ENCODE measurements at places on chromosomes 4 and X.

DNA sequence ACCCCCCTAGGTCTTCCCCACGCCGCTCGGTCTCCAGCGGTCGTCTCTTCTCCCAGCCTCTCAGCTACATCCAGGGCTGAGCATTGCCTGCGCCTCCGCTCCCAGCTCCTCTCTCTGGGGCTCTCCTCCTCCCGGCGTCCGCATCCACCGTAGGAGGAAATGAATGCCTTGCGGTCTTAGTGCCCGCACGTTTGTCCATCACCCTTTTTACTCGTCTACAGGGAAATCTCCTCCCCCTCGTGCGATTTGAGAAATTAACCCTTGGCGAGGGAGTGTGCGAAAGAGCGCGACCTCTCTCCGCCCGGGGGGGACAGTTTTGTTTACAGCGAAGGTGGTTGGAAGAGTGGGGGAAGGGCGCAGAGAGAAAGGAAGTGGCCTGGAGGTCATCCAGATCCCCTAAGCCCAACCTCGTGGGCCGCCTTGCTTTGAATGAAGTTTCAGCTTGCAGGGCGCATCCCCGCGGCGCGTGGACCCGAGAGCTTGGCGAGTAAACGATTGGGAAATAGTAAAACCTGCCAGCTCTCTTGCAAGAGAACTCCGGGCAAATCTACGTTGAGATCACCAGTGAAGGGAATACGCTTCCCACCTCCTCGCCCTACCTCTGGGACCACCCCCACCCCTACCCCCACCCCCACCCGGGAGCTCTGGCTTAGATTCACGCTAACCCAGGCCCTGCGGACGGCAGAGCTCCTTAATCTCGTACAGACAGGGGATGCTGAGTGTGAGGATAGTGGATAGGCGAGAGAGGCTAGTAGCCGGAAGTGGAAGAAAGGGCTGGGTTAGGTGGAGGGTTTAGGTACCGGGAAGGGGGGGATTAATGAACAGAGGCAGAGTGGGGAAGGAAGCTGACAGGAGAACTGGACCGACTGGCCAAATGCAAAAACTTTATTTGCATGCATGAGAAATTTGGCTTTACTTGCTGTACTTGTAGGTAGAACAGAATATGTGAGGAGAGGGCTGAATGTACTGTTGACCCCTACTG, at the start of gene ELOVL6:
TSS of gene ELOVL6 (minus strand) at position 181 of the 982 bp plus-strand sequence. CDS start 280 bp downstream, outside the sequence.
- DNase-seq: peak; percentile 93

- DNase-seq: peak; percentile 6
Observed at GRCh38 chr4:66777097-66777496, 768.2 kb downstream of the CENPC start.

DNA sequence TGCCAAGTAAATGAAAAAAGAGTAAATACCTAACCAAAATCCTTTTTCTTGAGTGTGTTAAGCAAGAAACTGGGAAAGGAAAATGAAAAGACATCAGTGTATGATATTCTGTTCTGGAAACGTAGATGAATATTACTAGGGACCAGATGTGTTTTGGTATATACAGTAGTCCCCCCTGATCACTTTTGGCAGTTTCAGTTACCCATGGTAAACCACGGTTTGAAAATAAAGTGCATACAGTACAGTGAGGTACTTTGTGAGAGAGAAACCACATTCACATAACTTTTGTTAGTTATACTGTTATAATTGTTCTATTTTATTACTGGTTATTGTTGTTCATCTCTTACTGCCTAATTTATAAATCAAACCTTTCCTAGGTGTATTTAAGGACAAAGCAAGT, 250.9 kb downstream of the TENM3 start:
- no peak for DNase-seq

DNA sequence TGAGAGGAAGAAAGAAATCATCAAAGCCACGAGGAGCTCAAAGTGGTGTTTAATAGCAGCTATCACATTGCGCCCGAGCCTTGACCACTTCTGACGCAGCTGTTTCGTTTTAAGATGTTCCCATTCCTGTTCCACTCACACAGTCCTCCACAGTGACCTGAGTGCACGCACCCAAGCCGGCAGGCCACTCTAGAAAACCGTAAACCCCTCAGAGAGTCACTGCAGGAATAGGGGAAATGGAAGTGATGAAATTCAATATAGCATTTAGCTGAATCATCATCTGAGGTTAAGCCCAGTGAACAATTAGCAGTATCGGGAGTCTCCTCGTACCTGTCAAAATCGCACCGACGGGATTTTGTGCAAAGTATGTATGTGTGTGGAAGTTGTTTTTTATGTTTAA, 17.9 kb upstream of the HAND2 start:
- DNase-seq: no peak

GRCh38 chr4:45215976-45216542, 489.7 kb upstream of the GNPDA2 start:
- no peak for DNase-seq

GRCh38 chrX:5051831-5052491, 1176.7 kb downstream of the NLGN4X start:
- DNase-seq: peak; percentile 74

- DNase-seq: no peak
Observed at GRCh38 chr4:37836838-37837440, 10.5 kb downstream of the PGM2 start.

- no peak for DNase-seq
Observed at GRCh38 chr4:79413886-79414285, 5.9 kb upstream of the GK2 start.

DNA sequence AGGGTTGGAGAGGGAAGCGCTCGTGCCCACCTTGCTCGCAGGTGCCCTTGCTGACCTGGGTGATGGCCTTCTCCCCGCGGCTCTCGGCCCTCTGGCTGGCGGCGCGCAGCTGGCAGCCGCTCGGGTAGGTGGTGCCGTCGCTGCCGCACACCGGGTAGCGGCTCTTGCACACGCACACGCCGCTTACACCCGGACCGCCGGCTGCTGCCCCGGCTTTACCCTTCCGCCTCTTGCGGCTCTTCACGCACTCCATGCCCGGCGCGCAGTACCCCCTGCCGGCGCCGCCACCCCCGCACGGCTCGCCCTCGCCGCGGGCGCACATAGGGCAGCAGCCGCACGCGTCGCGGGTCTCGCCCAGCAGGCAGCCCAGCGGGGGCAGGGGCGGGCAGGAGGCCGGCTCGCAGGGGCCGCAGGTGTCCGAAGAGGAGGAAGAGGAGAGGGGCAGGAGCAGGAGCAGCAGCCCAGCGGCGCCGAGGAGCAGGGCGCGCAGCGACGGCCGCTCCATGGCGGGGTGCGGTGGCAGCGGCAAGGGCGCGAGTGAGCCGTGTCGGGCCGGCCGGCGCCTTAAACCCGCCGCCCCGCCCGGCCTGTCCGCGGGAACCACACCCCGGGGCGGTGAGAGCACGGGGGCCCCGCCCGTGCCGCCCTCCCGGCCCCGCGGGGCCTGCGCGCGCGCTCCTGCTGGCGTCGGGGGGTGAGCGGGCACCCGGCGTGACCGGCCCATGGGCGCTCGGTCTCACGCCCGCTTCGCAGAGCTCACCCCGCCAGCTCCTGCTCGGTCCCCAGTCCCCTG, at the start of gene IGFBP7:
TSS of gene IGFBP7 (minus strand) at position 539 of the 793 bp plus-strand sequence. CDS start at position 505, 34 bp downstream.
- no peak for DNase-seq

DNA sequence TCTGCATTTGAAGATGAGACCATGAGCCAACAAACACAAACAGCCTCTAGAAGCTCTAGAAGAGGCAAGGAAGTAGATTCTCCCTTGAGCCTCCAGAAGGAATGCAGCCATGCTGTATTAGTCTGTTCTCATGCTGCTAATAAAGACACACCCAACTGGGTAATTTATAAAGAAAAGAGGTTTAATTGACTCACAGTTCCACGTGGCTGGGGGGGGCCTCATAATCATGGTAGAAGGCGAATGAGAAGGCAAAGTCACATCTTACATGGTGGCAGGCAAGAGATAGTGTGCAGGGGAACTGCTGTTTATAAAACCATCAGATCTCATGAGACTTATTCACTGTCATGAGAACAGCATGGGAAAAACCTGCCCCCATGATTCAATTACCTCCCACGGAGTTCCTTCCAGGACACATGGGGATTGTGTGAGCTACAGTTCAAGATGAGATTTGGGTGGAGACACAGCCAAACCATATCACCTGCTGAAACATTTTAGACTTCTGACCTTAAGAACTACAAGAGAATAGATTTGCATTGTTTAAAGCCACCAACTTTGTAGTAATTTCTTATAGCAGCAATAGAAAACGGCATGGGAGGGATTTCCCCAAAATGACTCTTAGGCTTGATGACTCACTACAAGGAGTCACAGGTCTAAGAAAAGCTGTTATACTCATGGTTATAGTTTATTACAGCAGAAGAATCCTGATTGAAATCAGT, 284.4 kb upstream of the SFRP2 start:
- DNase-seq: peak; percentile 76

DNA sequence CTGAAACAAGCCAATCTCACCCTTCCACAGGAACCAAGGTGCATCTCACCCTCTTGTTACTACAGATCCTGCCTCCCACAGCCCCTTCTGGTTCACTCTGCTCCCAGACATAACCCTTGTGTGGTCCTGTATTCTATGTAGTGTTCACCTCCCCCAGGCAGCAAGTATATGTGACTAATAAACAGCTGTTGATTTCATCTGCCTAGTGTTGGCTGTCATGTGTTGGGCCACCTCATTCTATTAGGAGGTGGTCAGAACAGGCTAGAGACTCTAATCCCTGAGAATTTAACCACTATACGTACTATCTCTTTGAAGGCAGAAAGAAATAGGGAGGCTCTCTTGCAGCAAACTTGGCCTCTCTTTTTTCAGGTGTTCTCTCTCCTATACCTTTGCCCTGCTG, 134.3 kb upstream of the RPL34 start:
- DNase-seq: no peak

DNA sequence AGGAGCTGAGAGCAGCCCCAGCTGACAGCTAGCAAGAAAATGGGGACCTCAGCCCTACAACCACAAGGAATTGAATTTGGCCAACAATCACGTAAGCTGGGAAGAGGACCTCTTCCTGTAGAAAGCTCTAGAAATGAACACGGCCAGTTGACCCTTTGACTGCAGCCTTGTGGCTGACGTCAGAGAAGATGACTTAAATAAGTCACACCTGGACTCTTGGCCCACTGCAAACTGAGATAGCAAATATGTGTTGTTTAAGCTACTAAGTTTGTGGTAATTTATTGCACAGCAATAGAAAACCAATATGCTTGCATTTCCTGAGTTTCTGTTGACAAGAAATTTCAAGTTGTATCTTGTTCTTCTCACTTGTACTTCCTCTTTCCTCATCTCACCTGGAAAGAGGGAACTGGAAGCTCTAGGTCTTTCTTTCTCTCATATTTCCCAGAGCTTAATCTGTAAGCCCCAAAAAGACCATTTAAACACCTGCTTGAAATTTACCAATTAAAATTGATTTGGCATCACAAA, 18.8 kb downstream of the PRKG2 start:
- no peak for DNase-seq

- DNase-seq: no peak
Observed at GRCh38 chrX:151552743-151553142, 10.7 kb upstream of the PASD1 start.

DNA sequence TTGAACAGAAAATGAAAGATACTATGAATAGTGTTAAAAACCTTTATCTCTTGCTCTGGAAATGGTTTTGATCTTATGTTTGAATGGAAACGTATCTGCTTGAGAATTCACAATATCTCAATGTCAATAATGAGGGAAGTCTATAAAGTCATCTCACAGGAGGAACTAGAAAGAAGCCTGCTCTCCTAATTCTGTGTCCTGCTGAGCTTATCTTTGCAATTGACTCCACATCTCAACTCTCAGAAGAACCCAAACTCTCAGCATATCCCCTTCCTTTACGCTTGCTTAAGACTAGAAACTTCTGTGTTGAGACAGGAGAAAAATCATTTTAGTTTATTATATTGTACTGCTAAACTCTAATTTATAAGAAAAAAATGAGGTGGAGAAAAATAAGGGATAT, 8.3 kb upstream of the PF4V1 start:
- no peak for DNase-seq

DNA sequence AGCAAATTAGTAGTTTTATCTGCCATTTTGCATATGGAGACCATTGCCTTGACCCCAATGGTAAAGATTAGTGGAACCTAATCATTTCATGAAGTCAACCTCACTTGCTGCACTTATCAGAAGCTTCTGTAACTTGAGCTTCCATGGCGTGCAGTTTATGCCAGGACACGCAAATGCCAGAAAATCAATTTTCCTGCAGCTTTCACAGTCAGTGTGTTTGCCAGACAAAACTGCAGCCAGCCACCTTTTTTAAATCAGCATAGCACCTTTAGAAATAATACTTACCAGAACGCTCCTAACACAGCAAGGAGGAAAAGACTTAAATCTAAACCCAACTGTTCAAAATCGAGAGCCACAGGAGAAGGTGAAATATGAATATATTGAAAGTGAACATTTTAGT, 265.3 kb downstream of the GRIA3 start:
- DNase-seq: no peak
